Thyroid gland (tissue), 4 donors: ENCODE measurements at places on chromosomes 3 and 15.

DNA sequence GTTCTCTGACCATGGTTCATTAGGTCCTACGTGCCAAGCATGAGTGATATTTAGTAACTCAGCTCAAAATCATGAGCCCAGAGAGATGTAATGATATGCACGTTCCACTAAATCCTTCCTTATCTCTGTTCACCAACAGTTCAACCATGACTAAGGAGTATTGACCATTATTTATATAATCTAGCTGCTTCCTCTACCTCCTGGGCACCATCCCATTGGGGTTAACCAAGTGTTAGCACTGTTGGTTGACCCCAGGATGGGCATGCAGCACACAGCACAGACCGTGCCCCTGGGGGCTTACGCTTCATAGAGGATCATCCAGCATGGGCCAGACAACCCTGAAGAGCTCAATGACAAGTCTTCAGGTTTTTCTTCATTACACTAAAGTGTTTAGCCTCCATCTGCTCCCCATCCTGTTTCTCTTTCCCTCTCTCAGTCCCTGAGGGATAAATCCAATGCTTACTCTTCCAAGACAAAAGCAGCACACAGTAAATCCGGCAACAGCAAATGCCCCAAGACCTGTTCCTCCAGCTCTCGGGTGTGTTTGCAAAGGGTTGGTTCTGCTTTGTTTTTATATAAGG lies 10.4 kb downstream of the FAM174B start:
- peak; percentile 72 for DNase-seq

DNA sequence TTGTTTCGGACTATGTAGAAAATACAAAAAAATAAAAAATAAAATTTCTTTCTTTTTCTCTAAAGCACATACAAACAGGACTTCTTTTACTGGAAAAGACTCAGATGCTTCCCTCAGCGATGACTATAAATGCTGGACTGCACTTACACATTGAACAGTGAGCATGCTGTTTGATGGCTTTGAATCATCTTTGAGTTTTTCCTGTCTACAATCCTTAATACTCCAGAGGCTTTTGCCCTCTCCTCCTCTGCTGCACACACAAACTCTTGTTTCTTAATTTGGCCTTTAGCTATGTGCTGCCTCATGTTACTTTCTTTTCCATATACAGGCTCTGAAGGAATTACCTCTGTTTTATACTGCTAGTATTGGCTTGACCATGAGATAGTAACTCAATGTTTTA lies 575.1 kb downstream of the EPHA3 start:
- DNase-seq: no peak

- peak; percentile 33 for DNase-seq
These were observed 767 bp downstream of the SEMA3F start for GRCh38 chr3:50155891-50156290.

DNA sequence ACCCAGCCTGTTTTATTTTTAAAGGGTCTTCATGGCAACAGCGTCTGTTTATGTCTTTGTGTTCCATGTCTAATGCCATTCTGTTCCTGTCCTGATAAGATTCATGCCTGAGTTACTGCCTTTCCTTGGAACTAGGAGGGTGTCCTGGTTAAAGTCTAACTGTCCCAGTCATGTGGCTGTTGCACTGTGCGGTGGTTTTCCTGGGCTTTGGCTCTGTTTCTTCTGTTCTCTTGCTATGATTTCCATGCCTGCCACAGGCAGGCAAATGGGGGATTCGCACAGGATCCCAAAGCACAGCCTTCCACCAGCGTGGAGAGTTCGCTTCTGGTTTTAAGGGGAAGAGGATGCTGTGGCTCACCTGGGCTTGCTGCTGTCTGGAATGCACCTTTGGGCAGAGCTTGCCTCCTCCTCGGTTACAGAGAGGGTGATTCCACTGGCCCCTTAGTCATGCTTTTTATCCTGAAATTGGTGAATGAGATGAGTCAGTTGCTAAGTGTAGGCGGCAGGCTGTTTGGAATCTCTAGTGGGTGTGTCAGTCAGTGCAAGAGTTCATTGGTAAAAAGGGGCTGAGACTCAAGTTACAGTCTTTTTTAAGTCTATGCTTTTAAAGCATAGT lies 86.8 kb downstream of the CCK start:
- peak; percentile 52 for DNase-seq

- DNase-seq: peak; percentile 60
These were observed 665 bp downstream of the PIGB start for GRCh38 chr15:55319537-55320237.

GRCh38 chr15:28098360-28098765 lies 752 bp downstream of the OCA2 start:
- no peak for DNase-seq
